Esophagus squamous epithelium (tissue), 5 donors: ENCODE measurements at places on chromosomes 11 and 22.
A peak's percentile ranks its signal among the peaks of the same experiment; 100 is the strongest.

DNA sequence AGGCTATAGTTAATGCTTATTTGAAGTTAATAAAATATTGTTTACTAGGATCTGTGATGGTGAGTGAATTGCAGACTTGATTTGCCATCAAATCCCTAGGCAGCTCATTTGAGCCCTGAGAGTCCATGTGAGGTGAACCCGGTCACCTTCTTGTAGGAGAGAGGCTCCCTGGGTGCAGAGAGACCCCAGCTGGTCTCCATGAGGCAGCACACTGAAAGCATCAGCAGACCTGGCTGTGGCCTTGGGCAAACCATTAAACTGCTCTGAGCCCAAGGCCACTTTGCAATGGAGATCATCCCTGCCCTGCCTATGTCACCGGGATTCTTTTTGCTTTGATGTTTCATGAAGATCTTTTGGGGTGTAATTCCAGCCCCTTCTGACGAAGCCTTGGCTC, 125.2 kb downstream of the MICAL2 start:
- no peak for DNase-seq

DNA sequence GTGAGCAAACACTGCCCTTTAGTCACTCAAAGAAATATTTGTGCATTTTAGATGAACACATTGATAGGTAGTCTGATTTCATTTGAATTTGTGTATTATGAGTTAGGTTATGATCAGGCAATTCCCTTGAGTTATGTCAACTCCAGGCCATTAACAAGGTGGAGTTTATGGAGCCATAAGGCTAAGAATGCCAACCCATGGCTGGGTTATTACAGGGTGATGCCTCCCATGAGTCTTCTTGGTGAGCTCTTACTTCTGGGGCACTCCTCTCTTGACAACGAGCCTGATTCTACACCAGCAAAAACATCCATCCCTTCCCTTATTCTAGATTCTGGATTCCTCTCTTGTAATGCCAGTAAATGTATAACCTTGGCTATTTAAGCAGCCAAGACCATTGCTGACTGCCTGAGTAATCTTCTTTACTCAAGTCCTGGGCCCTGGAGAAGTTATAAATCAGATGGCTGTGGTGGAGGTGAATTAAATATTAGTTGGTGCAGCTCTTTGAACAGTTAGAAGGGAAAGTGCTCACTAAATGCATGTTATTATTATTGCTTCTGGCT, 645.7 kb upstream of the TENM4 start:
- no peak for DNase-seq

GRCh38 chr11:74462631-74463030, 4.7 kb downstream of the KCNE3 start:
- no peak for DNase-seq

- no peak for DNase-seq
Measured at GRCh38 chr11:107337917-107338316, 119.7 kb downstream of the CWF19L2 start.

DNA sequence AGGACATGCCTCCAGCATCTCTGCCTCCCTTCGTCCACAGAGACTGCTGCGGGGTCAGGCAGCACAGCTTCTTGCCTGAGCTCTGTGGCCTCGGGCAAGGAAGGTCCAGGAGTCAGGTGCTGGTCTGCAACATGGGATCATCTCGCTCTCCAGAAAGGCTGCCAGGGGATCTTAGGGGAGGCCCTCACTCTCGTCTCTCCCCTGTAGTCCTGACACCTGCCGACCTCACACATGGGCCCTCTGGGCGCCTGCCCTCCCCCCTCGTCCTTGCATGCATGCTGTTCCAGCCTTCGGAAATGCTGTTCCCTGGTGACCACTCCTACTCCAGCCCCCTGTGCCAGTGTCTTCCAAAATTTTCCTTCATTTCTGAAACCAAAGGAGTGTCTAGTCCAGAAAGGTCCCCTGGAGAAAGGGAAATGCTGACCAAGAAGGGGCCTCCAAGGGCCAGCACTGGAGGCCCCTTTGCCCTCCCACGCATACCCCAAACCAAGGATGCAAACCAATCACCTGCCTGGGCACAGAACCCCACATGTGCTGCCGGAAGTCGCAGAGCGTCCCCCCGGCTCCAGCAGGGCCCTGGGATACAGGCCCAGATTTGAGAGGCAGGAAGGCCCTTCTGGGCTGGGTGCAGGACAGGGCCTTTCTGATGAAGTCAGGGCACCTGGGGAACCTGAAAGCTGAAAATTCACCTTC, 41.0 kb downstream of the IGF2 start:
- no peak for DNase-seq

GRCh38 chr11:69173331-69173730, 17.6 kb downstream of the SMIM38 start:
- DNase-seq: no peak

GRCh38 chr22:42680648-42681047, 31.5 kb upstream of the CYB5R3 start:
- DNase-seq: no peak

DNA sequence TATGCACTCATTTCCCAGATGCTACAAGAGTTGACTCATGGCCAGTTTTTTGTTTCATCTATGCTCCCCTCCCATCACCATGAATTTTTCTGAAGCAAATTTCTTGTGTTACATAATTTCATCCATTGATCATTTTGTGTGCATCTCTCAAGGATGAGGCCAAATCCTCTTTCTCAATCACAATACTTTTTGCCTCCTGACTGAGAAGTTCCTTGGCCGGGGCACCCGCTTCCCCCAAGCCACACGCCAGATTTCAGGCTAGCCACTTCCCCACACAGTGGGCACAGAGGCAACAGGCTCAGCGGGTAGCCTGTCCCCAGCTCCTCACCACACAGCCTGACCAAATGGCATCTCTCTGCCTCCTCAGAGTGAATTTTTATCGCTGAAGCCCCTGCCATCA, 9.8 kb upstream of the DSCAML1 start:
- DNase-seq: no peak

DNA sequence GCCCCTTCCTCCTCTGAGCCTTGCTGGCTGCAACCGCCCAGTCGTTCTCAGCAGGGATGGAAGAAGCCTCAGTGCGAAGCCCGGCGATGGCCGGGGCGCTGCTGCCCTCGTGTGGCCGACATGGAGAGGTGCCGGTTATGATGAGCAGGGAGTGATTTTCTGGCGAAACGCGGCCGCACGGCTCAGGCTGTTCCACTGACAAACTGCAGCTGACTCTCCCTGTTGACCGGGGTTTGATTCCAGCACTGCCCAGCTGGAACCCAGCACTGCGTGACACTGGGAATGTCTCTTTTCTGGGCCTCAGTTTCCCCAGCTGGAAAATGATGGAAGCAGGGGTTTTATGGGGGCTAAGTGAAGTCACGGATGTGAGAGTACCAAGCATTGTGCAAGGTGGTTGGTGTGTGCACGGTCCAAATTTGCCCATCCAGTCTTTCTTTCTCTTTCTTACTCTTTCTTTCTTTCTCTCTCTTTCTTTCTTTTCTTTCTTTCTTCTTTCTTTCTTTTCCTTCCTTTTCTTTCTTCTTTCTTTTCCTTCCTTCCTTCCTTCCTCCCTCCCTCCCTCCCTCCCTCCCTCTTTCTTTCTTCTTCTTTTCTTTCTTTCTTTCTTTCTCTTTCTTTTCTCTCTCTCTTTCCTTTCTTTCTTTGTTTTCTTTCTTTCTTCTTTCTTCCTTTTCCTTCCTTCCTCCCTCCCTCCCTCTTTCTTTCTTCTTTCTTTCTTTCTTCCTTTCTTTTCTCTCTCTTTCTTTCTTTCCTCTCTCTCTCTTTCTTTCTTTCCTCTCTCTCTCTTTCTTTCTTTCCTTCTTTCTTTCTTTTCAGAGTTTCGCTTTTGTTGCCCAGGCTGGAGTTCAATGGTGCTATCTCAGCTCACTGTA, 25.8 kb upstream of the MPPED1 start:
- no peak for DNase-seq

DNA sequence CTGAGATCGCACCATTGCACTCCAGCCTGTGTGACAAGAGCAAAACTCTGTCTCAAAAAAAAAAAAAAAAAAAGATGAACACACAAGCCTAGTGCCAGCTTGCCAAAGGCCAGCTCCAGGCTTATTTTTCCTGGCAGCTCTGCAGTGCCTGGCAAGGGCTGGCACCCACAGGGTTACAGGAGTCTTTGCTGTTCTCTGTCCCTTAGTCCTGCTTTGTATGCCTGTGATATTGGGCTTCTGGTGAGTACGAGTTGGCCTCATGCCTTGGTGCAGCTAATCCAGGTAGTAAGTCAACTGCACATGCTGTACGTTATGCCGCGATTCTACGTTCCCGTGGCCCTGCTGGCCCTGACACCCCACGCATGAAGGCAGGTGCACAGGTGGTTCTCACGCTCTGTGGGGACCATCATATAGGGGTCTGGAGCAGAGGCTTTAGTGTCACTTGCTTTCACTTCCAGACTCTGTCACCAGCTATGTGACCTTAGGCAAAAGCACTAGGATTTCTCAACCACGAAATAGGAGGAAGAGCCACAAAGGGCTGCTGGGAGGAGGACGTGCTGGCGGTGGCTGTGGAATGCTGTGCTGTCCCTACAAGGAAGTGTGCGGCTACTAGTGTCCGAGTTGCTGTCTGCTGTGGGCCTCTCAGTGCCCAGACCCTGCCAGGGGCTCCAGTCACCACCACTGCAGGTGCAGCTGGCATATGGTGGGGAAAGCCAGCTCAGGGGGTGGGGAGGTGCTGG, 21.4 kb upstream of the RASL10A start:
- no peak for DNase-seq

GRCh38 chr11:43245466-43245865, 66.3 kb upstream of the API5 start:
- DNase-seq: no peak

- no peak for DNase-seq
Measured at GRCh38 chr22:22703715-22704114, 59.3 kb downstream of the GGTLC2 start.

DNA sequence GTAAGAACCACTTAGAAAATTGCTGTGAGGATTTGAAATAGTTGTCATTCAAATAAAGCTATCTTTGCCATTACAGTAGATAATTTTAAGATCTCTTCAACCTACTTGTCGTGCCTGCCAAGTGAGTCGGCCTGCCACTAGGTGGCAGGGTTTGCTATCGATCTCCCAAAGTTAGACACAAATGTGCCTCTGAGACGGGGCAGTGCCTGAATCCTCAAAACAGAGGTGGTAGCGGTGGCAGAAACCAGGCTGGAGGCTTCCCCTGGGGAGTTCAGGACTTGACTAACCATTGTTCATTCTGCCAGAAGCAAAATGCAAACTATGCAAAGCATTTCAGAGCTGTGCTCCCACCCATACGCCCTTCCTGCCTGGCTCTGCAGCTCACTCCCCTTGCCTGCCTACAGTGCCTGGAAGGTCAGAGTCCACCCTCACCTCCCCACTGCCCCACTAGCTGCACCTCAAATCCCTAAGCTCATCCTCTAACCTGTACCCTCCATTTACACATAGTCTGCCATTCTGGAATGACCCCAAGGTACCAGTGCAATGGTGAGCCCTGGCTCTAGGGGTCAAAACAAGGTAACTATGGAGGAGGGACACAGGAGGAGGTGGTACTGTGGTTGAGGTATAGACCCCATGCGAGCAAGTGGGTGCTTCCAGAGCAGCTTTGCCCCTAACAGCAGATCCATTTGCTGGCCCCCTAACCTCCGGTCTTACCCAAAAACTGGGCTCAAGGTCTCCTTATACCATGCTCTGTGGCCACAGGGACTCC, 82.1 kb downstream of the C11orf58 start:
- peak; percentile 21 for DNase-seq

GRCh38 chr11:72753341-72754148, 1.3 kb upstream of the ARAP1 start:
- DNase-seq: no peak

- DNase-seq: no peak
Measured at GRCh38 chr11:122190768-122191167, 74.8 kb upstream of the BLID start.

DNA sequence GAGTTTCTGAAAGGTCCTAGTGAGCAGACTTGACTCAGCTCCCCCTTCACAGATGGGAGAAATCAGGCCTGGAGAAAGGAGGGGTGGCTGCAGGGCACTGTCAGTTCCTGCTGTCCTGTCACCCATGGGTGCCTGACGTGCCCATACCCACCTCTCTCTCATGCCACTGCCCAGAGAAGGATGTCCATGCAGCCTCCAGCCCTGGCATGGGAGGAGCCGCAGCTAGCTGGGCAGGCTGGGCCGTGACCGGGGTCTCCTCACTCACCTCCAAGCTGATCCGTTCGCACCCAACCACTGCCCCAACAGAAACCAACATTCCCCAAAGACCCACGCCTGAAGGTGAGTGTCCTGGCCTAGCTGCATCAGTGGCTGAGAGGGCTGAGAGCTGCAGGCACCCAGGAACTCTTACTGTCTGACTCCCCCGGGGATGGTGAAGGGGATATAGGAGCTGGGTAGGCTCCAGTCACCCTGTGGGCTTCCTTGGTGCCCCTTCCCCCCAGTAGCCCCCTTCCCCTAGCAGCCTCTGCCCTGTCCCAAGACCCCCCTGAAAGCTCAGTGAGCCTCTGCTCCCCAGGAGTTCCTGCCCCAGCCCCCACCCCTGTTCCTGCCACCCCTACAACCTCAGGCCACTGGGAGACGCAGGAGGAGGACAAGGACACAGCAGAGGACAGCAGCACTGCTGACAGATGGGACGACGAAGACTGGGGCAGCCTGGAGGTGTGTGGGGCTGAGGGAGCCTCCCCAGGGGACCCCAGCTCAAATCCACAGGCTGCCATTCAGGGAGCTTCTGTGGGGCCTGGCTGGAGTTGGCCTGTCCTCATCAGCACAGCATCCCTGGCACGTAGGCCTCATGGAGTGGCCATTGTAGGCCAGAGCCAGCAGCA, 11.8 kb downstream of the SCYL1 start:
- no peak for DNase-seq

DNA sequence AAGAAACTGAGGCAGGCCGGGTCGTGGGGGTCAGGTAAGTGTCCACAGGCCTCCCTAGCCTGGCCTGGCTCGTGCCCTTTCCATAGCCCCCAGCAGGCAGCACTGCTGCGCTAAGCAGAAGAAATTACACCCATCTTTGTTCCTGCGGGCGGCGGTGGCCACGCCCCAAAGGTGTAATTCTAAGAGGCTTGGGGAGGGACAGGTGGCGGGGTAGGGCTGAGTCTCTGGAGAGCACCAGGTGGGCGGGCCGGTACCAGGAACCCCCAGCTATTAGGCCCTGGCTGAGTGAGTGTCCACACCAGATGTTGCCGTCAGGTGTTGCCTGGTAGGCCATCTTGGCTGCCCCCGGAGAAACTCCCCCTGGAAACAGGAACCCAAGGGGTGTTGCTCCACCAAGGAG, 12.3 kb upstream of the ARAP1 start:
- DNase-seq: no peak

DNA sequence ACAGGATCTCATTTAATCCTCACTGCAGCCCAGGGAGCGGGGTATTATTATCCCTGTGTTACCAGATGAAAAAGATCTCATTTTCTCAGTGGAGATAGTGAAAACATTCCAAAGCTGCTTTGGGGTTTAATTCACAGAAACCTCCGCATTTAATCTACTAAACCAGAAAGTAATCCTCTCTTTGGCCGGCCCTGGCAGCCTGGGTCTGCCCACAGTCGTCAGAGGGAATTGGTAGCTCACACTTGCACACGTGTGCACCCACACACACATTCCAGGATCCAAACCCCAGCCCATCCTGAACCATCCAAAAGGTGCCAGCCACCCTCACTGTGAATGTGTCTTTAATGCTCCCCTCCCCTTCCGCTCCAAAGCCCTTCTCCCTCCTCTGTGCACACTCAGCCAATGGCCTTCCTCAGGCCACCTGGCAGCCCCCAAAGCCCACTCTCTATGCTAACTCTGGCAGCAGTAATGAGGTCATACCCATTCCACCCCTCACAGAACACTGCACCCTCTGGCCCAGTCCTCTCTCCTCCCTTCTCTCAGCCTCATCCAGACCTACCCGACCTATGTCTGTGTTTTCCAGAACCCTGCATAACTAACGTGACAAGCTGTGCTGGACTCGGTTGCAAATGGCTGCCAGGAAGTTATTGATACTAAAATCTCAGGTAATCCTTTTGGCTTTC, 466.2 kb downstream of the SOX6 start:
- DNase-seq: no peak
